Type B pancreatic cell (in vitro differentiated cells): ENCODE measurements at places on chromosomes 7 and 10.
A peak's percentile ranks its signal among the peaks of the same experiment; 100 is the strongest.

DNA sequence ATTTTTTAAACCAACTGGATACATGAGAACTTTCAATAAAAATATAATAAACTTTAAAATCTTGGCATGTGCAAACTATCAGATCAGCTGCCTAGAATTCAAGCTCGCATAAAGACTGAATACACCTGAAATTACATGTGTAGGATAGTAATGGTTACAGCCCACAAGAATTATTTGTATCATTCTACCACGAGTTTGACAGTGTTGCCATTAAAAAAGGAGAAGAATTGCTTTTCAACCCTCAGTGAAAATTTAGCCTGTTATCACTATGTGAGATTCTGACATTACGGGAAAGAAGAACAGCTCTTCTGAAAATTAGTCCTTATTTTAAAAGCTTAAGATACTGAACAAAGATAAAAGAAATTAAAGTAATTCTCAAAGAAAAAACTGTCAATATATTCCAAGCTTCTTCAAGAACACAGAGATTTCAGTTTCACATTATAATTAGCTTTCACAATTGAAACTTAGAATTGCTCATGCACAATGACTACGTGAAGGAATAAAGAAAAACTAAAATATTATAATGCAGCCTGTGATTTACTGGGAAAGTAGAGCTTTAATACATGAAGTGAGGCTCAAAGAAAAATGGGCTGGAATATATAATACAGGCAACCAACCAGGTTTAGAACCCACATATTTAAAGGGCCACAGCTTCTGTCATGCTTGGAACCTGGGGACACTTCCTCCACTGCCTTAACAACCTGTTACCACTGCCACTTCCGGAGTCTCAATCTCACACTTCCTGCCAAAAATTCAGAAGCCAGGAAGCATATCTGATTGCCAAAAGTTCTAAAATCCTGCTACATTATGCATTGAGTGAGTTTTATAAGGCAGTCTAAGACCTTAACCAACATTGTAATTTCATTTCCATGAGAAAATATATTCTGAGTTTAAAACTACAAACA lies 23.2 kb downstream of the TPK1 start:
- no peak for DNase-seq

DNA sequence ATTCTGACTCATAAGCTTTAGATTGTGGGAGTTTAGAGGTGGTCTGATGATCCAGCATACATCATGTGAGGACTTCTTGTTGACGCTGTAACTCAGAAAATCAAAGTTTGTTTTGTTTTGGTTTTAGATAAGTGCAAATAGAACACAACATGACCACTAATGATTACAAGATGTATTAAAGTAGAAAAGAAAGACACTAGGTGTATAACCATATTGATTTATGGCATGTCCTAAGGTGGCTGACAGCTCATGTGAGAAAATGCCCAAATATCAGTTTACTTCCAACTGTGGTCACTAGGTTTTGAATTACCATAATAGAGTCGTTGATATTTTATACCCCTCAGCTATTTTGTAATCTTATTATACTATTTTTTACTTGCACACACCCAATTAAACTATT lies 1131.4 kb upstream of the PHF14 start:
- no peak for DNase-seq

DNA sequence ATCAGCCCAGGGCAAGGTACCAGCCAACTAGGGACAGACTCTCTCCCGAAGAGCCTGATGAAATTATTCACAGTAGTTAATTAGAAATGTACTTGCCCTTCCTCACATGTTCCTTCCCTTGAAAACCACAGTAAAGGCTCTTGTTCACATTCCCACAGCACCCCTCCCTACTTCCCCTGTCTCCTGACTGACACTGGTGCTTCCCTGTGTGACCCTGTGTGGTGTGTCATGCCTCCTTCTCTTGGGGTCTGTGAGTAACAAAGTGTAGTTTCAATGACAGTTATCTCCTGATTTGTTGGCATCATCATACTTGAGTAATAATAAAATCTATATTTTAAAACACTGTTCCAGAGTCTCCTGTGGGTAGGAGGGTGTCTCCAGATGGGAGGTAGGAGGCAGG lies 209.7 kb downstream of the ABCA13 start:
- no peak for DNase-seq

- DNase-seq: no peak
Measured at GRCh38 chr7:79664884-79665676, 211.6 kb upstream of the MAGI2 start.

DNA sequence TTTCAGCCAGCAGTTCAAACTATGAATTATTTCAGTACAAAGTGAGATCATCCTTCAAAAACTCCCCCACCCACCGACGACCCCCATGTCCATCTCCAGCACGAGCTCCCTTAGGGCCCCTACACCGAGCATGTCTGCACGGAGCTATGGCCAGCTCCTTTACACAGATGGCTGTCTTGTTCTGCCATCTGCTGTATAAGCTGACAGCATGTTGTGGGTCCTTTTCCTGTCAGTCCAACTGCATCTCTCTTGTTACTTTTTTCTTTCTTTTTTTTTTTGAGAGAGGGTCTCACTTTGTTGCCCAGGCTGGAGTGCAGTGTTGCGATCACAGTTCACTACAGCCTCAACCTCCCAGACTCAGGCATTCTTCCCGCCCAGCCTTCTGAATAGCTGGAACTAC lies 21.6 kb downstream of the NPC1L1 start:
- DNase-seq: peak; percentile 51

GRCh38 chr7:8017423-8017822 lies 48.8 kb downstream of the GLCCI1 start:
- DNase-seq: no peak

GRCh38 chr7:76196786-76197185 lies 4.9 kb upstream of the SRRM3 start:
- DNase-seq: no peak

DNA sequence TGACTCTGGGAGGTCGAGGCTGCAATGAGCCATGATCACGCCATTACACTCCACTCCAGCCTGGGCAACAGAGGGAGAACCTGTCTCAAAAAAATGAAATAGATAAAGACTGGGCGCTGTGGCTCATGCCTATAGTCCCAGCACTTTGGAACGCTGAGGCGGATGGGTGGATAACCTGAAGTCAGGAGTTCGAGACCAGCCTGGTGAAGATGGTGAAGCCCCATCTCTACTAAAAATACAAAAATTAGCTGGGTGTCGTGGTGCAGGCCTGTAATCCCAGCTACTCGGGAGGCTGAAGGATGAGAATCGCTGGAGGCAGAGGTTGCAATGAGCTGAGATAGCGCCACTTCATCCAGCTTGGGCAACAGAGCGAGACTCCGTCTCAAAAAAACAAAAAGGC lies 1.1 kb upstream of the DDX21 start:
- no peak for DNase-seq

GRCh38 chr10:51291961-51292360 lies 217.7 kb downstream of the PRKG1 start:
- DNase-seq: no peak

DNA sequence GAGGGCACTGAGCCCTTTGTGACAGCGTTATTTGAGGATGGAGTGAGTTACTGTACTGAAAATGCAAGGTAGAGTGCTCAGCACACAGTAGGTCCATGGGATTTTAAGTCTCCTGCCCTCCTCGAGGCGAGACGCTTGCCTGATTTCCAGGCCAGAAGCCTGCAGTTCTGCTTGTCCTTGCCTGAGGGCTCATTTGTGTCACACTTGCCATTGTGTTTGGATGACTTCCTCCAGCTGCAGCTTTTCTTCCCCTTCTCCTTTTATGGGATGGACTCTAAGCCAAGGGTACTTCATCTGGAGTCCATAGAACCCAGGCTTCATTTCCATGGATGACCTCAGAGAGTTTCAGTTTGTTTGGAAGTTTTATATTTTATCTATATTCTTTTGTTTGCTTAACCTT lies 304.2 kb upstream of the BMPER start:
- no peak for DNase-seq

GRCh38 chr7:102396710-102397019 lies 502 bp downstream of the PRKRIP1 start:
- DNase-seq: no peak

DNA sequence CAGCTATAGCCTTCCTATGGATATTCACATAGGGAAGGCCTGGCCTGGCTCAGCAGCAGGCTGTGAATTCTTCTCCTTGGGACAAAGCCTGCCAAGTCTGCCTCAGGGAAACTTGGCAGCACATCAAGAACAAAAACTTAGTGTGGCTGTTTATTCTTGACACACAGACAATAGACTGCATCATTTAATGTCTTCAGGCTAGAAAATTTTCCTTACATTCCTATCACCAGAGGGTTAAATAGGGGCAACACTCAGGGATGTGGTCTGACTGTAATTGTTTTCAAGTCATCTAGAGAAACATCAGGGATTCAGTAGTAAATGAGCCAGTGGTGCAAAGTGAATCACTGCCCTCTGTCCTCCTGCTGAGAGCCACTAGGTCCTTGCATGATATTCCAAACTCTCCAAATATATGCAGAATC lies 137.3 kb downstream of the SEMA3C start:
- no peak for DNase-seq

DNA sequence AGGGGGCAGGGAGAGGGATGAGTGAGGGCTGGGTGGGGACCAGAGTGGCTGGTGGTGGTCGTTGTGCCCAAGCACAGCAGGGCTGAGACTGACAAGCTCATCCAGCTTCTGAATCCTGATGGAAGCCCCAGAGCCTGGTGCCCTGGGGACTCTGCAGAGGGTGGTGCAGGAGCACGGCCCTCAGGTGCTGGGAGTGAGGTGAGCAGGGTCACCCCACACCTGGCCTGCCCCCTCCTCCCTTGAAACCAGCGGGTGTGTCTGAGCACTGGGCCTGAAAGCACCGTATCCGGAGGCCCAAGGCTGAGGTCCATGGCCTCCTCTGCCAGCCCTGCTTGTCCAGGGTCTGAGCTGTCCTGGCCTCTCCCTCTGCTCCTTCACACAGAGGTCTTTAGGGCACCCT lies 218.2 kb downstream of the ZNF248 start:
- no peak for DNase-seq

DNA sequence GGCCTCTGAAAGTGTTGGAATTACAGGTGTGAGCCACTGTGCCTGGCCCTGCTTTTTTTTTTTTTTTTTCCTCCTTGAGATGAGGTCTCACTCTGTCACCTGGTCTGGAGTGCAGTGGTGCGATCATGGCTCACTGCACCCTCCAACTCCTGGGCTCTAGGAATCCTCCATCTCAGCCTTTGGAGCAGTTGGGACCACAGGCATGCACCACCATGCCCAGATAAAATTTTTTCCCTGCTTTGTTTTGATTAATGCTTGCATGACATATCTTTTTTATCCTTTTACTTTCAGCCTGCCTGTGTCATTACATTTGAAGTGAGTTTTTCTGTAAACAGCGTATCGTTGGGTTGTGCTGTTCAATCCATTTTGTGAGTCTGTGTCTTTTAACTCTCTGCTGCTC lies 97.0 kb downstream of the ANKRD61 start:
- DNase-seq: no peak

DNA sequence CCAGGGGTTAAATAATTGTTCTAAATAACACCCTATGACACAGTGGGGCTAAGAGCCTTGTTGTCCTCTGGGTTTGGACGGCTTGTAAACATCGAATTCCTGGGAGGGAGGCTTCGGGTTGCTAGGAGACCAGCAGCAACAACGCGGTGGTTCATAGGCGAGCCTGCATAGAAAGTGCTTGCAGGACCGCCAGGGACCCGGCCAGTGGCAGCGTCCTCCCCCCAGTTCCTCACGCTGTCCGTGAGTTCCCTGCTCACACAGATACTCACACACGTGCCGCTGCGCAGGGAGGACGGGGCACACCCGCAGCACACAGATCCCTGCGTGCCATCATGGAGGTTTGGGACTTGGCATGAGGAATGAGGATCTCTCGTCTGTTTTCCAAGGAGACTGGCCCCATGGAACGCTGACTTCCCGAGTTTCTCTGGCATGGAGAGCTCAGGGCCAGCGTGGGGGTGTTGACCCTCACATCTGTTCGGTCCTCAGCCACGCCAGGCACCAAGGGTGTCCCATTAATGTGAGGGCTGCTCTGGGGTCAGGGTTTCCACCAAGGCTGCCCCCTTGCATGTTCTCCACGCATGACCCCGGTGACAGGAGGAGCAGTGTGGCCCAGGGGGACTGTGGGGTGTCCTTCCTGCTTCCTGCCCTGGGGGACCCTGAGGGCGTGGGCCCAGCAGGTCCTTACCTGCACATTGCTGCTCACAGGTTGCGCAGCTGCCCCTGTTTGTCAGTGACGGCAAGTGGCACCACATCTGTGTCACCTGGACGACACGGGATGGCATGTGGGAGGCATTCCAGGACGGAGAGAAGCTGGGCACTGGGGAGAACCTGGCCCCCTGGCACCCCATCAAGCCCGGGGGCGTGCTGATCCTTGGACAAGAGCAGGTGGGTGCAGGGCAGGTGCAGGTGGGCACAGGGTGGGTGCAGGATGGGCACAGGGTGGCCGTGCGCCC lies 9.7 kb downstream of the NPTX2 start:
- DNase-seq: no peak

- DNase-seq: no peak
Measured at GRCh38 chr10:85863301-85864172, 503.1 kb downstream of the GRID1 start.

DNA sequence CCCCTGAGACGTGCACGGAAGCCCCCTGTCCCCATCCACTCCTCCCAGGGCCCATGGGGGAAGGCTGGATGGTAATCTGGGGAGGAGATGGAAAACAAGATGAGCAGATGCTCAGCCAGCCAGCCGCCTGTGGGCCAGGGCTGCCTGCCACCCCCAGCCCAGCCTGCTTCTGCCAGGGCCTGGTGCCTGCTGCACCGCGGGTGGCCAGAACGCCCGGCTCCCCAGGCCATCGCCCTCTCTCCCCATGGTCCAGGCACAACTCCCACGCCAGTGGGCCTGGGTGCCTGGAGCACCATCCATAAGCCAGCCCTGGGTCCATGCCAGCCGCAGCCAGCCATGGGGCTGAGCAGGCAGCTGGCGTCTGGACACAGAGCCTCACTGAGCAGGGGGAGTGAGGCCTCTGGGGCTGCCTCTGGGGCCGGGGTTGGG lies 57.2 kb upstream of the ELN start:
- DNase-seq: no peak

DNA sequence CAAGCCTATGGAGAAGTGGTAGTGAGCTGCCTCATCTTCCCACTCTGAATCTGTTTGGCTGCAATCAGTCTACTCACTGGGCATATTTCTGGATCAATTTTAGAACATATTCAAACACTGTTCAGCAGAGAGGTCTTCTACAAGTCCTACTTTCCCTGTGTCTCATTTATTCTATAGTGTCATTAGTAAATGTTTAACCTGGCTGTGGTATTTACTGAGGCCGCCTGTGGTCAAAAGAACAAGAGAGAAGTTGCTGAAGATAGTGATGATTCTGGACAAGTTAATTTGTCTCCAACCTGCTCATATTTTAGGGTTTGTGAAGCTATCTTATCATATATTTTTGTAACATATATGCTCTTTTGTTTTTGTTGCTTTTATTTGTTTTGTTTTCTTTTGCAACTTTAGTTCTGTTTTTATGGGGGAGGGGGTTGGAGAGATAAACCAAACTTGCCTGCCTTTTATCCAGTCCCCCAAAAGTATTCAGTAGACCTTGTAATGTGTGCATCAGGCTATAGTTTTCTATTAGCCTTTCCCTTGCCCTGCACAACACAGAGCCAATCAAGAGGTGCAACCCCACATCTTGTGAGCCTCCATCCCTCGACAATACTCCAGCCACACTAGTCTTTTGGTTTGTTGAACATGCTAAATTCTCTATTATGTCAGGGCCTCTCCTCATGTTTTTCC lies 362.8 kb upstream of the MBL2 start:
- no peak for DNase-seq

GRCh38 chr7:140261522-140261921 lies 84.7 kb upstream of the KDM7A start:
- DNase-seq: no peak

GRCh38 chr10:52249850-52250395 lies 64.2 kb upstream of the DKK1 start:
- DNase-seq: no peak
